ENCODE measurements at places on chromosomes 13 and 19.
A peak's percentile ranks its signal among the peaks of the same experiment; 100 is the strongest.

GRCh38 chr19:30144802-30145201 lies 202.8 kb downstream of the URI1 start:
- DNase-seq = no peak

- DNase-seq = no peak
These were observed 287.5 kb downstream of the ATP8A2 start for GRCh38 chr13:25659091-25659795.

GRCh38 chr13:105541565-105541964 lies 993.9 kb downstream of the EFNB2 start:
- no peak for DNase-seq

DNA sequence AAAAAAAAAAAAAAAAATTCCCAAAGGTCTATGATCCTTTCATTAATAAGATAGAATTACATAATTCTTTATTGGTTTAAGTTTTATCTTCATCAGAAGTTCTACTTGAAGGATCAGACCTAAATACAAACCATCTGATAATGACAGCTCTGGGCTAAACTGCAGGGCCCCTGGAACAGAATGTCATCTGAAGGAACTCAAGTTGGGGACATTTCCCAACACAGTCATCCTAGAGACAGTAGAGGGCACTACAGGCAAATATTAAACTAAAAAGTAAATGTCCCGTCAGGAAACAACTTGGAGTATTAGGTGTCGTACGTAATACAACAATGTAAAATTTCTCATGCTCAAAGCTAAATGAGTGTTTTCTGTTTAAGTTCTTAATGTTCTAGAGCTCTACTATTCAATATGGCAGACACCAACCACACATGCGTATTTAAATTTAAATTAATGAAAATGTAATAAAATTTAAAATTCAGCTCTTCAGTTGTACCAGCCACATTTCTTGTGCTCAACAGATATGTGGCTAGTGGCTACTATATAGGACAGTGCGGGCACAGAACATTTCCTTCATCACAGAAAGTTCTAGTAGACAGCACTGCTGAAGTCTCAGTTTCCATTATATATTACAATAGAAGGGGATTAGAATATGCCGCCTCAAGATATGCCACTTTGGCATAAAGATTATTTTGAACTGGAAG lies 21.8 kb upstream of the NAXD start:
- DNase-seq = peak; percentile 65

DNA sequence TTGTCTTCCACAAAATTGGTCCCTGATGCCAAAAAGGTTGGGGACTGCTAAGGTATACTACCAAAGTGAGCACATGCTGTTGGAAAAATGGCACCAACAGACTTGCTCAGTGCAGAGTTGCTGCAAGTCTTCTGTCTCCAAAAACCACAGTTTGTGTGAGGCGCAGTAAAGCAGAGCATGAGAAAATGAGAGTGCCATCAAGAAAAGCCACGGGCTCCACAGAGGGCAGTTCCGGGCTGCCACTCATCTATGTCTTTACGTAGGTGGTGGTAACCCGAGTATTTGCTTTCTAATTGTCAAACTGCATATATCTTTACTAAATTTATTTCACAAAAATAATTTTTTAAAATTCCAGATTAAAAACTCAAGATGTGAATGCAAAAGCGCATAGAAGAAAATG lies 123.8 kb downstream of the RNF17 start:
- no peak for DNase-seq

DNA sequence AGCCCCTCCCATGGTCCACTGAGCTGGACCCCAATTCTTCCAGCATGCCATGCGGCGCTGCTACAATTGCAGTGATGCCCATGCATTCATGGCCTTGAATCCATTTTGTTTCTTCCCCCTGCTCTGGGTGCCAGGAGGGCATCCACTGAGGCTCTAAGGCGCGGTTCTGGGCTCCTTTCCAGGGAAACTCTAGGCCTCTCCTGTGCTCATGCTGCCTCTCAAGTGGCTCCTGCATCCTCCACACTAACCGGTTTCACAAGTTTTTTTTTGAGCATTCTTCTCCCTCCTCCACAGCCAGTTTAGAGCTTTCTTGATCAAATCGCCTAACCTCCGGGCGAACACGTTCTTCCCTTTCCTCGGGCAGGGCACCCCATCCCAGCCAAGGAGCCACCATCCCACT lies 69.1 kb upstream of the FLT1 start:
- no peak for DNase-seq

DNA sequence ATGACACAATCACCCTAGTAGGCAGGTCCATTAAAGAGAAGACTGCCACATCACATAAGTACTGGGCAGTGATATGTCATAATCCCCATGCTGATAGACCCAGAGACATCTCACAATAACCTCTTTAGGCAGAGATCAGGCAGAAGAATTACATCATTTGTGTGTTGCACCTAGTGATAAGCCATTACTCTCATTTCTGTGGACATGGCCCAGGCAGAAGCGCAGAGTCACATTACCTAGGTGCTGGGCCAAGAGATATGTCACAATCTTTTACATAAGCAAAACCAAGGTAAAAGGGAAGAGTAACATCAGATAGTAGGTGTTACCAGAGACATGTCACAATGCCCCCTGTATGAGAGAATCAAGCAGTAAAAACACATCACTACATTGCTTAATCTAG lies 71.9 kb downstream of the ZNF726 start:
- no peak for DNase-seq

DNA sequence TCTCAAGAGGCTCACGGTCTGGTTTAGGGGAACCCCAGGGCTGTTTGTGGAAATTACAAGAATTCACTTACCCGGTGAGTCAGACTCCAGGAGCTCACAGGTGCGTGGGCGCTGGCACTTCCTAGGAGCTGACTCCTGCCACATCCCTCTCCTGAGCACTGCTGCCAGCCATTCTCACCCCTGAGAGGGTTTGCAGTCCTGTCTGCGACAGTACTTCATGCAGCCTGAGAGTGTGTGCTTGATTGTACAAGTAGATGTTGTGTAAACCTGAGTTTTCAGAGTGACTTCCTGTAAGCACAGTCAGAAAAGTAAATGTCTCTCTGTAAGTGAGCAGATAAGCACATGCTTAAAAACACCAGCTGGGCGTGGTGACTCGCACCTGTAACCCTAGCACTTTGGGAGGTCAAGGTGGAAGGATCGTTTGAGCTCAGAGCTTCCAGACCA lies 8.1 kb downstream of the MRPL4 start:
- no peak for DNase-seq

- DNase-seq = no peak
These were observed 348.5 kb upstream of the ARGLU1 start for GRCh38 chr13:106916329-106916976.

GRCh38 chr13:28239374-28239773 lies 101.0 kb downstream of the PAN3 start:
- peak; percentile 10 for DNase-seq

DNA sequence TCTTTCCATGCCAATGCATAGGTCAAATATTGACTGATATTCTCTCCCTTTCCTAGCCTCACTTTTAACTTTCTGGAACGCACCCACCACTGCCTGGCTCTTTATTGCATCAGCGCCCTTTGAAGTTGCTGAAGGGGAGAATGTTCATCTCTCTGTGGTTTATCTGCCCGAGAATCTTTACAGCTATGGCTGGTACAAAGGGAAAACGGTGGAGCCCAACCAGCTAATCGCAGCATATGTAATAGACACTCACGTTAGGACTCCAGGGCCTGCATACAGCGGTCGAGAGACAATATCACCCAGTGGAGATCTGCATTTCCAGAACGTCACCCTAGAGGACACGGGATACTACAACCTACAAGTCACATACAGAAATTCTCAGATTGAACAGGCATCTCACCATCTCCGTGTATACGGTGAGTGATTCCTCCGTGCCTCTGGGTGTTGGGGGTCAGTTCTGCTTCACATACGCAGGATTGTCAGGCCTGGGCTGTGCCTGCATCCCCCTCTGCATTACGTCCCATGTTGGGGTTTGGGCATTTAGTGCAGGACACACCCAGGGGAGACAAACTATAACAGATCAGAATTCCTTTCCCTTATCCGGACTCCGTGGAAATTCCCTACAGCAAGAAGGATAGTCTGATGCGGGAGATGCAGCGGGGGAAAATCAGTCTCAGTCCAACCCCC lies 1.3 kb downstream of the CEACAM21 start:
- DNase-seq = no peak

- DNase-seq = no peak
These were observed 6.6 kb downstream of the PALM start for GRCh38 chr19:715347-715746.

GRCh38 chr19:33304371-33304759 lies 2.0 kb upstream of the CEBPA start:
- DNase-seq = no peak

GRCh38 chr13:105464249-105464648 lies 1071.2 kb downstream of the EFNB2 start:
- no peak for DNase-seq

GRCh38 chr19:23415034-23415433 lies 19.8 kb upstream of the ZNF91 start:
- DNase-seq = no peak

DNA sequence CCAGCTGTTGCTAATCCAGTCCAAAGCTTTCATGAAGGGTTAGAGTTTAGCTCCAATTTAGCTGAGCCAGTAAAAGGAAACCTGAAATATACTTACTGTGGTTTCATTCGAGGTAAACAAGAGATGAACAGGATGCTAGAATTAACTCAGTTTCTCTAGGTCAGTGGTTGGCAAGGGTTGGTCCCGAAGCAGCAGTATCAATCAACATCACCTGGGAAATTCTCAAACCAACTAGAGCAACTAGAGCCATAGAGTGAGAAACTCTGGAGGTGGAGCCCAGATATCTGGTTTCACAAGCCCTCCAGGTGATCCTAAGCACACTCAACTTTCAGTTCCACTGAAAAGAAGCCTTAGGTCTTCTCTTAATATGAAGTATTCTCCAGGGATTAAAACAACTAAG lies 376.7 kb downstream of the OXGR1 start:
- DNase-seq = no peak

DNA sequence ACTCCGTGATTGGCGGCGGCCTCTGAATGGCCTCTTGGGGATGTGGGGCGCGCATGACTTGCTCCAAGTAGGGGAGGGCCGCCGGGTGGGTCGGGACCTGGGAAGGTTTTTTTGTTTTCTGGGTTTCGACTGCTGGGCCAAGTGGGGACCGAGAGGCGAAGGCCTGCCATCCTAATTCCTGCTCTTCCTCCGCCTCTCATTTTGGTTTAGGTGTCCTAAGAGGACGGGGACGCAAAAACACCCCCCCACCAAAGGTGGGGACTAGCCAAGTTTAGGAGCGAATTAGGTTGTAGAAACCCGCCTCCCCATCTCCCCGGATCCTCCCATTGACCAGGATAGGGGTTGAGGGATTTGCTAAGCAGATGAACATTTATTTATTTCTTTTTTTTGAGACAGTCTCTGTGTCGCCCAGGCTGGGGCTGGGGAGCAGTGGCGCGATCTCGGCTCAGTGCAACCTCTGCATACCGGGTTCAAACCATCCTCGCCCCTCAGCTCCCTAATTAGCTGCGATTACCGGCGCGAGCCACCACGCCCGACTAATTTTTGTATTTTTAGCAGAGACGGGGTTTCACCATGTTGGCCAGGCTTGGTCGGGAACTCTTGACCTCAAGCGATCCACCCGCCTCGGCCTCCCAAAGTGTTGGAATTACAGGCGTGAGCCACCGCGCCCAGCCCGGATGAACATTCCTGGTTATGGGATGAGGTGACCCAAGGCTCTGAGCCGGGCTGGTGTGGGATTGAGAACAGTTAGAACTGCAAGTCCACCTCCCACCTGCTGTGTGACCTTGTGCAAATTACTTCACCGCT lies 838 bp downstream of the PPP2R1A start:
- peak; percentile 10 for DNase-seq

- DNase-seq = no peak
These were observed 5.6 kb upstream of the AMH start for GRCh38 chr19:2243274-2244124.

DNA sequence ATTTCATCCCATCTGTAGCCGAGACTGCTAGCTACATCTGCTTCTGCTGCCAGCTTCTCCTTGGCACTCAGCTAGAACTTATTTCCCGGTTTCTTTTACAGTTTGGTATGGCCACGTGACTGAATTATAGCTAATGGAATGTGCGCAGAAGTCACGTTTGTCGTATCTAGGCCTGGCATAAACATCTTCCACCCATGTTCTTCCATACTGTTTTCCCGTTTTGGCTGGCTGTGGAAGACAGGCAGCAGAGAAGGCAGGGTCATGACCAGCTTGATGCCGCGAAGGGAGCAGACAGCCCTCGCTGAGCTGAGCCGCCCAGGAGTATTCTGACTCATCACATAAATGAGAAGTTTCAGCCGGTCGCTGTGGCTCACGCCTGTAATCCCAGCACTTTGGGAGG lies 186.7 kb downstream of the RFC3 start:
- no peak for DNase-seq
